ENCODE measurements at places on chromosomes 1 and 21.

DNA sequence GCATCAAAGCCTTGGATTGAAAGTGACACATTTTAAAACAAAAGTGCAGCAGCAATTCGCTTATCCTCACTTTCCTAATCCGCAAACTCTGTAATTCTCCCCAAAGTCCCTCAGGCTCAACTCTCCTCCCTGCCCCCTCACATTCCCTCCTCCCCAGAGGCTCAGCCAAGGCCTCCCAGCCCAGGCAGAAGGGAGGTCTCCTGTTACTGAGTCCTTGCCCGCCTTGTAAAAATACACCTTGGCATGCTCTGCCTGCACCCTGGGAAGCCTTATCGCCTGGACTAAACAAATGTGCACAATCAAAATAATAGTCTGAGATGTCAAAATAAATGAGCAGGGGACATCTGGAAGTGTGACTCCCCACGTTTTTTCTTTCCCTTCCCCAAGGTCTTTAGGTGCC lies 109.7 kb downstream of the PLXNA2 start:
- no peak for DNase-seq

- no peak for DNase-seq
These were observed 42.3 kb downstream of the VAMP4 start for GRCh38 chr1:171699531-171699930.

DNA sequence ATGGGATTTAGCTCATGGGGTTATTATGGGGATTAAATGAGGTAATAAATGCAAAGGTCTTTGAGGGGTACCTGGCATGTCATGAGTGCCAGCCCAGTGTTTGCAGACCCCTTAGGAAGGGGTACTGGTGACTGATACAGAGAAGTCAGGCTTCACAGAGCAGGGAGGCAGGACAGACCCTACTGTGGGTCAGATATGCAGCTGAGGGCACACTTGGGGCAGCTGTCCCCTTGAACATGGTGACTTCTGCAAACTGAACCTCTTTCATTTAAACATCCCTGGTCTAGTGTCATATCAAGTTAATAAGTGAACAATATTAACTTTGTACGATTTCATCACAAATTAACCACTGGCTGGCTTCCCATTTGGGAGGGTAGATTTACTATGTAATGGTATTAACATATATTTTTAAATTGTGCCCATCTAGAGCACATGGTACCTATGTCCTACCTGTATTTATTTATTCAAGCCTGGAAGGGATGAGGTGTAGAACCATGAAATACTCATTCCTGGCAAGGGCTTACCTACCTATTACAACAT lies 25.9 kb downstream of the STPG1 start:
- DNase-seq = no peak

DNA sequence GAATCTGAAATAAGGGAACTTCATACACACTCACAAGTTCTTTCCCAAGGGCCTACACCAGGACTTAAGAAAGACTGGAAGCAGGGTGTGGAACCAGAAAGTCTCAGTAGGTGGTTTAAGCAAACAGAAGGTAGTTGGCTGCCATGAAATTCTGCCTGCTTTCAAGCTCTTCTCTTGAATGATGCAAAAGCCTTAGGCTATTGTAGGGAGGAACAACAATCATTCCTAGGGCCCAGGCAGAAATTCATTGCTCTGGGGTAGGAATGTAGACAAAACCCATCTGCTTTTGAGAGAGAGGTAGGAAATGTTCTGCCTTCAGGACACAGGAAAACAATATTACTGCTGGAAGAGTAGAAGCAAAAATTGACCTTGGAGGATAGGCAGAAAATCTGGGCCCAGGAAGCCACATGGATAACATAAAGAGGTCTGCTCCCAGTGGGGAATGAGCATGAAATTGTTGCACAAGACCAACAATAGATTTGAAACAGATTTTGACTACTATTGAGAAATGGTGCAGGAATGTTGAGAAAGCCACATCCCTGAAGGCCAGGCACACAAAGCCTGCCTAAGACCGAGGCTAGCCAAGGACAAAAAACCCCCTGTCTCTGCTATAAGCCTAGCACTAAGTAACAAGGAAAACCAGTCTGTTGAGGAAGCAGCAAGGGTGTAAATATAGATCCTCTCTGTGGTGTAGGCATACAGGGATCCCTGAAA lies 22.7 kb upstream of the SFT2D2 start:
- no peak for DNase-seq

GRCh38 chr1:226687426-226687825 lies 51.7 kb downstream of the ITPKB start:
- no peak for DNase-seq

DNA sequence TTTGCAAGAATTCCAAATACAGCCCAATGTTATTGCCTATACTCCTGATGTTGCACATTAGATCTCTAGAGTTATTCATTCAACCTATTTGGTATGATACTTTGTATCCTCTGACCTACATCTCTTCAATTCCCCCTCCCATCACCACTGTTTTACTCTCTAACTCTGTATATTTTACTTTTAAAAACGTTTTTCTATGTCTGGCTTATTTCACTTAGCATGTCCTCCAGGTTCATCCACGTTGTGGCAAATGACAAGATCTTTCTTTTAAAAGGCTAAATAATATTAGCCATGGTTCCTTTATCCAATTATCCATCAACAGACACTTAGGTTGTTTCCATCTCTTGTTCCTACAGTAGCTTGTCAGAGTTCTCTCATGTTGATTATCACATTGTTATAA lies 207.1 kb upstream of the PTGFR start:
- no peak for DNase-seq

DNA sequence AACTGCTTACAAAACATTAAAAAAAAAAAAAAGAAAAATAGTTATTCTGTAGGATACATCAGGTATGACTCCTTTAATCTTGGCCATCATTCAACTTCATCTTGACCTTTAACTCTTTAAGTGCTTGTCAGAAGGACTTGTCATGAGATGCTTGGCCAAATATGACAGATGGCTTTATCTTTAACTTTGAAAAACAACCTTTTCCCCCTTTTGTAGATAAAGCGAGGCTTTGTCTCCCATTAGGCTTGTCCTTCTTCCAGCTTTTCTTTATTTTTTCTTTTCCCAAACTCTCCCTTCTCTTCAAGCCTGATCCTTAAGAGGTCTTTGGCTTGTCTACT lies 2.3 kb downstream of the SRSF10 start:
- no peak for DNase-seq

DNA sequence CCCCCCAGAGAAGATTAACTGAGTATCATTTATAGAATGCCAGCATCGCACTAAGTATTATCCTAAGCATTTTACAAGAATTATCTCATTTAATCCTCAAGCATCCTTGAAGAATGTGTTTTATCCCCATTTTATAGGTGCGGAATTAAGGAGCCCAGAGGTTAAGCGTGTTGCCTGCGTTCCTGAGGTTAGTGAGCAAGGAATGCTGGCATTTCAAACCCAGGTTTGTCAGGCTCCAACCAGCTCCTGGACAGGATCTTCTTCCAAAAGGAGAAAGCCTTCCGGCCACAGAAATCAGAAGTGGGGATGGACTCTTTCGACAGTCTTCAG lies 82.3 kb downstream of the SSBP3 start:
- no peak for DNase-seq

- no peak for DNase-seq
These were observed 29.4 kb upstream of the EPS8L3 start for GRCh38 chr1:109793089-109793485.

- DNase-seq = no peak
These were observed 13.0 kb upstream of the ATP13A2 start for GRCh38 chr1:17024721-17025120.

DNA sequence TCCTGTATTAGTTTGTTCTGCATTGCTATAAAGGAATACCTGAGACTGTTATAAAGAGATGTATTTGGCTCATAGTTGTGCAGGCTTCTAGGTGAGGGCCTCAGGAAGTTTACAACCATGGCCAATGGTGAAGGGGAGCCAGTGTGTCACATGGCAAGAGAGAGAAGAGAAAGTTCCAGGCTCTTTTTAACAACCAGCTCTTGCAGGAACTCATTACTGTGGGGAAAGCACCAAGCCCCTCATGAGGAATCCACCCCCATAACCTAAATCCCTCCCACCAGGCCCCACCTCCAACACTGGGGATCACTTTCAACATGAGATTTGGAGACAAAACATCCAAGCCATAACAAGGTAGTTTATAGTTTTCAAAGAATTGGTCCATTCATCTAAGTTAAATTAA lies 5.0 kb upstream of the MEAF6 start:
- DNase-seq = no peak

- no peak for DNase-seq
These were observed 23.6 kb downstream of the SPATA46 start for GRCh38 chr1:162353078-162353477.

GRCh38 chr1:8214501-8215173 lies 103.3 kb upstream of the SLC45A1 start:
- DNase-seq = no peak

DNA sequence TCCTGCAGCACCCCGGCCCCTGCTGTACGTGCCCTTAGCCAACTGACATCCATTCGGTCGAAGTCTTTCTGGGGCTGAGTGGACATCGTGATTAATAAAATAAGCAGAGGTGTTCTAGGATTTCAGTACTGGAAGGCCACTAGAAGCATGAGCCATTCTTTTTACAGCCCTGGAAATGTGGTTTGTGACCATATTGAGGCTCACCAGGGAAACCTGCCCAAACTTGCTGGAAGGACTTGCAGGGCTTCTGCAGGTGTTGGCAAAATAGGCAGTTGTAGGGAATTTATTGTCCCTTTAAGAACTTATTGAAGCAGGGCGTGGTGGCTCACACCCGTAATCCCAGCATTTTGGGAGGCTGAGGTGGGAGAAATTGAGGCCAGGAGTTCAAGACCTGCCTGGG lies 80.8 kb downstream of the DOP1B start:
- DNase-seq = no peak
